ENCODE measurements at places on chromosomes 3 and 15.

DNA sequence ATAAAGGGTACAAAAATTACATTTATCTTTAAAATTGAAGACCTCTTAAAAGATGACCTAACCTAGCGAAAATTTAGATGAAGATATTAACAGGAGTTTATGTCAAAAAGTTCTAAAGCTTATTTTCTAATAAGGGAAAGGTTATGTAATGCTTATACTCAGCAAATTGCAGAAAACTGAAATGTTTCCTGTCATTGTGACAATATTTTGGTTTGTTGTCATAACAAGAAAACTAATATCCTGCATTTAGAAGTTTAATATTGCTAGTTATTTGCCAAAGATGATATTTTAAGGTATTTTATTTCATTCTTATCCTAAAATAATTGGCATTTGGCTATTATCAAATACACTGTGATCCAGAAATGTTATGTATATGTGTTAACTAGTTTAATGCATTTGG, 294.5 kb downstream of the C3orf38 start:
- no peak for DNase-seq

DNA sequence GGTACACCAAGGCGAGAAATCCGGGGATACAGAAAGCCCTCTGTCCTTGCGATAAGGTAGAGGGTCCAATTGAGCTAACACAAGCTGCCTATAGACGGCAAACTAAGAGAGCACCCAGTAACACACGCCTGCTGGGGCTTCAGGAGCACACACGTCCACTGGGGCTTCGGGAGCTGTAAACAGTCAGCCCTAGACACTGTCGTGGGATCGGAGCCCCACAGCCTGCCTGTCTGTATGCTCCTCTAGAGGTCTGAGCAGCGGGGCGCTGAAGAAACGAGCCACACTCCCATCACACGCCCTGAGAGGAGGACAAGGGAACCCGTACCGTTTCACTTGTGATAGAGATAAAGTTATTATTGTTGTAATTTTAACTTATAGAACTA, 486 bp downstream of the SAMMSON start:
- no peak for DNase-seq

DNA sequence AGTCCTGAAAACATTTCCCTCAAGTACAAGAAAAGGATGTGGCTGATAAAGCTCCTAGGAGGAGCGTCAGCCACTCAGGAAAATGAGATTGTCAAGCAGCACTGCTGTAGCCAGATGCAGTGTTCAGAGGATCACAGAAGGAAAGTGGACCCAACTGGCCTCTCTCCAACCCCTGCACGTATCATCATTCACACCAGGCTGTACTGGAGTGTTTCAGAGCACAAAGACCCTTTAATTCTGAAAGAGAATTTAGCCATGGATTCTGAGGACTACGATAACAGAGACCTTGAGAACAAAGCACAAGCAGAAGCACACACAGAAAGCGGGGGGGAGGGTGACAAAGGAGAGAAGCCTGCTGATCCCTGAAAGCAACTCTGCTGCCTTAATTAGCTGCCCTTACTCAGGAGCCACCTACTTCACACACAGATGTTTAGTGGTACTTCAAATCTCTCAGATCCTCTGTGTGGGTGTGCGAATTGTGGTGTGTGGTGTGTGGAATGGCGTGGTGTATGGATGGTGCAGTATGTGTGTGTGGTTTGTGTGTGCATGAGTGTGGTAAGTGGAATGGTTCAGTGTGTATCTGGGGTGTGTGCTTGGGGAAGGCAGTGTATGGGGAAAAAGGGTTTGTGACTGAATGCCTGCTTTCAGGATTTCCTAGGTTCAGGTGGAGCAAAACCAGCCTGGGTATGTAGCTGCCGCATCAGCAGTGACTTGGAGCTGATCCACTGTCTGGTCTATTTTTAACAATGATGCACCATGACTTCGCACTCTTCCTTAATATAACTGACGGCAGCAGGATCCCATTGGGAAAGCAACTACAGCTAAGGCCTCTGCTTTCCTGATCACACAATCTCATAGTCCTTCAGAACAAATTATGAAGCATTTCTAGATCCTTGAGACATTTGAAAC, 192.5 kb downstream of the RSL24D1 start:
- DNase-seq = no peak

DNA sequence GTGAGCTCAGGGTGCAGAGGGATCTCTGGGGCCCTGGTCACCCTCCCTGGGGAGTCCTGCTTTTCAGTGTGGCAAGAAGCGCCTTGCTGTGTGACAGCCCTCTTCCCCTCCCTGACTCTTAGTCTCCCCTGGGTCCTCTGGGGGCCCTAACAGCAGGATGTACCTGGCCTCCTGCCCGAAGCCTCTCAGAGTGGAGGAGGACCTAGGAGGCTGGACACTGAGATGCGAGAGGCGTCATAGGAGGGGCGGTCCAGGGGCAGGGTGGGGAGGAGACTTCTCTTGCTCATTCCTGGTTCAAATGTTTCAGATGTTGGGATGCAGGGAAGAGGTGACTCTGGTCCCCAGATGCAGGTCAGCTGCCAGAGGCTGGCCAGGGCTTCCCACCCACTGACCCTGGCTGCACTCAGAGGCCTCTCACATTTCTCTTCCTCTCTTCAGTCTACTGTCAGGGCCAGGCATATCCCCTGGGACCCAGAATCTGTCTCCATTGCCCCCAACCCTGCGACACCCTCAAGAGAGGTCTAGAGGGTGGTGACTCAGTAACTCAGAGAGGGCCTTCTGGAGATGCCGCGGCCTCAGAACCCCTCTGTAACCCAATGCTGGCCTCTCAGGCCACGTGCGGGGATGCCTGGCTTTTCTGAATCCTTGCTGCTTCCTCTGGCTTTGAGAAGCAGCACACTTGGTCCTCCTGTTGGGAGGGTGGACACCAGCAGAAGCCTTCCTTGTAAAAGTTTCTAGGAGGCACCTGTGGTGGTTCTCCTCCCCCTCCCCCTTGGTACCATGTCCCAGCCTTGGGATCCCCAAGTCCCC, 25.9 kb downstream of the SNX33 start:
- no peak for DNase-seq

DNA sequence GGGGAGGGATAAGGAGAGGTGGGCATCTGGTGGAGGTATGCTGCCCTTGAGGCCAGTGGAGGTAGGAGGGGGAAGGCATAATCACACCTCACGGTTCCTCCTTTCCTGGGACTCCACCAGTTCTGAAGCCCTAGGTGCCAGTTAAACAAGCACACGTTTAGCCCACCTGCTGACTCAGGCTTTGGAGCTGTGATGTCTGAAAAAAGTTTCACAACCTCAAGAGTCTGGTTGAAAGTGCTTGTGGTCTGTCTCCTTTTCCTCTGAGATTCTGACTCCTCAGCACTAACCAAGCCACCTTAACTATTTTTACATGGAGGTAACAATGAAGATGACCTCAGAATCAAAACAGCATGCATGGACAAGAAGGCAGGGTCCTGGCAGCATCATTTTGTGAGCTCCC, 23.0 kb downstream of the HPS3 start:
- DNase-seq = no peak

DNA sequence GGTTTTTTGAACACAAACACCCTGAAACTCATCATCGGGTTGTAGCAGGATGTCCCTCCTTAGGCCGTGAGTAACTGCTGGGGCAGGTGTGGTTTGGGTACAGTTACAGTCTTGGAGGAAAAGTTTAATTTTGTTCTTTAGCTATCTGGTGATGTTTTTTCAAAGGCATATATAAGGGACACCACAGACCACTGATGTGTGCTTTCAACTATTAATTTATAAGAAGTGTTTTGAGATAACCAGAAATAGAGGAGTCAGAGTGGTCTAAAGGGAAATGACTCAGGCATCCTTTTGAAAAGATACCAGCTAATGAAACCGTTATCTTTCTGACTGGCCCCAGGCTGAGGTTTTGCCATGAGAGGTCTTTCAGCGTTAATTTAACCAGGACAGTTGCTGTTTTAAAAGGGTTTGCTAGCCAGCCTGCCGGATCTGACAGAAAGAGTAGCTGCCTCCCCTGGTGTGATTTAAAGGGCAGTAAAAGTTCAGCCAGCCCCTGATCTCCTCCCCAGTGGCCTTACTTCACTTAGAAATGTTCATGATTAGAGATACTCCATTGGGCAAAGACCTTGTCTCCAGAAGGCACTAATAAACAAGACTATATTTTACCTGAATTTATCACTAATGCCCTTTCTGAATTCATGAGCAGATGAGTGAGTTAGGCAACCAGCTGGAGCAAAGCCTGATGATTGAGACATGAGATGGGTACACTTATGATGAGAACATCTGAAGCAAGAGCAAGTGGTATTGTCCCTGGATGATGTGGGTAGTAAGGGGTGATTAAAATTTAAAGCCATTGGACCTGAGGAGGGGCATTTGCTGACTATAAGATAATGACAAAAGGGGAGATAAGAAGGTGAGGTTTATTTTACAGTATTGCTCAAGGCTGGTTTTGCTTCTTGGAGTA, 482.5 kb upstream of the TBL1XR1 start:
- no peak for DNase-seq

DNA sequence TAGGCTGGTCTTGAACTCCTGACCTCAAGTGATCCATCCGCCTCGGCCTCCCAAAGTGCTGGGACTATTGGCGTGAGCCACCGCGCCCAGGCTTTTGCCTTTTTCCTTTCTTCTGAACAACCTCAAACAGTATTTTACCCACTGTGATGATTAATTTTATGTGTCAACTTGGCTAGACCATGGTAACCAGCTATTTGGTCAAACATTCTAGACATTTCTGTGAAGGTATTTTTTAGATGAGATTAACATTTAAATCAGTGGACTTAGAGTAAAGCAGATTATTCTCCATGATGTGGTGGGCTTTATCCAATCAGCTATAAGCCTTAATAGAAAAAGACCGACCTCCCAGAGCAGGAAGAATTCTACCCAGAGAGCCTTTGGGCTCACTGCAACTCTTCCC, 6.0 kb downstream of the SPATA12 start:
- DNase-seq = no peak

GRCh38 chr3:181999314-181999713, 287.6 kb downstream of the SOX2 start:
- no peak for DNase-seq
